Smooth muscle cell of the brain vasculature (primary cell): ENCODE measurements at places on chromosomes 2 and 18.

- DNase-seq = no peak
Observed at GRCh38 chr2:224165901-224166319, 126.8 kb upstream of the SERPINE2 start.

GRCh38 chr2:151367571-151367970 is 10.2 kb downstream of the TNFAIP6 start:
- no peak for DNase-seq

DNA sequence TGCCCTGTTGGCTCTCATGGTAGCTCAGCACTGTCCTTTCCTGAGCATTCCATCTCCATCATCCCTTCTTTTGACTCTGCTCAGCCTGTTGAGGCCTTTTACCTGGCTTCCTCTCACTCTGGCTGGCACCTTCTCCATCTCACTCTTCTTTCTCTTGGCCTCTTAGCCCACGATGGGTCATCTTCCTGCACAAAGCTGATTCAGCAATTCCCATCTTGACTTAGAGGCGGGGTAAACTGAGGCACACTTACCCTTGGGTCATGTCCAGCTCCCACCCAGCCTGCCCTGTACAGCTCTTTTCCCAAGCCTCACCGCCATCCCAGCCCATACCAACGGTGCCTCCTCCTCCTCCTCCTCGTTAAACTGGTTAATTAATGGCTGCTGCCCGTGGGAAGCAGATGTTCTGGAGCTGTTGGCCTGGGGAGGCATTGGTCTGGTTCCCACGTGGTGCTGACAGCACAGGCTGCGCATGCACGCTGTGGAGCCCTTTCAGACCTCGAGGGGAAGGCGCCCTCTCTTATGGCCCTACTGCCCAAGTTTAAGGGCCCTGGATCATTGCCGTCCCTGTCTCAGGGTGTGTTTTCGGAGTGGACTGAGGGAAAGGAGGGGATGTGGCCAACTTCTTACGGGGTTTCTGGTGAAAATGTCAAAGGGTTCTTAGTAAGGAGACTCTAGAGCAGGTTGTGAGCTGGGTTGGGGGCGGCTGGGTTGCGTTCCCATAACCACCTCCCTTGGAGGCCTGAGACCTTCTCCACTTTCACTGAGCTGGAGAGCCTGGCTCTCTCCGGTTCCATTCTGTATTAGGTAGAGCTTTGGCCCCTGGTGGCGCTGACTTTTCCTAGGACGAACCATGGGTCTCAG is 10.9 kb downstream of the WNT10A start:
- no peak for DNase-seq

DNA sequence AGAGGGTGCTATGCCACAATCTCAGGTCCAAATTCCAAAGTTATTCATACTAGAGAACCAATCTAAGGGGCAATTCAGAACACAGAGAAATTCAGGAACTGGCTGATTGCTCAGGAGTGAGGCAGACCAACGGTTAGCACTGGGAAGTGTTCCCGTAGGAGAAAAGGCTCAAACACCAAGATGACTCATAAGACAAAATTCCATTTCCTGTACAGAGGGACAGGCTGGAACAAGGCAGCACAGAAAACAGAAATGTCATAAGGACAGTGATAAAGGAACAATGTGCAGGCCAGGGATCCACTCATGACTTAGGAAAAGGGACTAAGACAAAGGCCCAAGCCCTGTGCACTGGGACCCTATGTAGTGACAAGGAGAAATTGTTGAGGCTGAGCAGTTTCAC is 54.2 kb downstream of the PDE1A start:
- DNase-seq = peak; percentile 28

GRCh38 chr18:9094307-9095226 is 7.9 kb upstream of the NDUFV2 start:
- DNase-seq = peak; percentile 60

DNA sequence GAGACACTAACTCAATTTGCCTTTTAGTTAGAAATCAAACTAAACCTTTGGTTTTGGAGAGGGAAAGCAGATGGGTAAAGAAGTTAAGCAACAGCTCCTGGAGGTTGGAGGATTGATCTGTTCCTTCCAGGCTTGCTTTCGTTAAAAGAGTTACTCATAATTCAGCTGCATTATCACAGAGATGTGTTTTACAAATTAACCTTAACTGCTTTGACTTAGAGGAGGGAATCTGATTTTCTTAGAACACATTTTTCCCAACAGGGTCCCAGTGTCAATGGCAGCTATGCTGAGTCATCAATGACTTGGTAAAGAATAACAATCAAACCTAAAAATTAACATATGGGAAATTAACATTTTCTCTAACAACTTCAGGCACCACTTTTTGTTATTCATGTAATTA is 113.4 kb downstream of the COPS8 start:
- no peak for DNase-seq

GRCh38 chr2:152431370-152432098 is 96.6 kb downstream of the FMNL2 start:
- DNase-seq = no peak

DNA sequence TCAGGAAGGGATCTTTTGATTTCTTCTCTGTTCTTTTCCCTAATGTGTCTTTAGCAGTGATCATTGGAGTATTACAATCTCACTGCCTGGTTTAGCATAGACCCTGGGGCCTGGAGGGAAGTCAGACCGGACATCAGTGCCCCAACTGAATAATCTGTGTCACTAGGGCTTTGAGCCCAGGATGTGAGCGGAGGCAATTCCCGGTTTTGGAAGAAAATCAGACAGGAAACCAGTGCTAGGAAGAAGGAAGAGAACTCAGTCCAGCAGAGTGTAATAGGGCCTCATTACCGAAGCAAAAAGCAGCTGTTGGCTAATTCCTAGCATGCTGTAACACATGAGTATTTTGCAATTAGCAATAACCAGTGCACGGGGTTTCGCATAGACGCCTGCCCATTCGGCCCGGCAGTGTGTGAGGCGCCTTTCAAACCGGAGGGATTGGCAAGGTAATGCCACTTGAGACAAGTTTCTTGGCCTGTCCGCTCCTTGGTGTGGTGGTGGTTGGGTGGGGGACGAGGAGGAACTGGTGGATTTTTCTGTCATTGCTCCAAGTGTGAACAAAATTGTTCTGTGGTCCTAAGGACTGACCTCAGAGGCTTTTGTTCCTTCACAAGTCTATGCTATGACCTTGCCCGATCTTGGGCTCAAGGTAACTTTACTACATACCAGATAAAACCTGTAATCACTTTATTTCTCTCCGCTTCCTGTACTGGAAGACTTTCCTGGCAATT is 2.8 kb downstream of the FOSL2 start:
- no peak for DNase-seq

DNA sequence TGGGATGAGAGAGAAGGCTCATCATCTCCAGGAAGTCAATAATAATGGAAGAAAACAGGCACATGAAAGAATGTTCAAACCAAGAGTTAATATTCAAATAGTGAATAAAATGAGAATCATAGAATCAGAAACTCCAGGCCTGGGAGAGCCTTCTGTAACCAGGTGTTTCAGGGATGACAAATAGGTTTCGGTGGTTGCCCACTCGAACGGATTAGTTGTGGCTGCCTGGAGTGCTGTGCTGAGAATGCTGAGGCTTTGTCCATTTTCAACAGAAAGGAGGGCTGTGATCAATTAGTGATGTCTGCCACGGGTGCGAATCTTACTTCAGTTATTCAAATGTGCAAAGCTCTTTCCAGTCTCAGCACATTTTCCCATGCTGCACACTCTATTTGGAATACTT is 227.3 kb downstream of the INSIG2 start:
- DNase-seq = no peak

- no peak for DNase-seq
Observed at GRCh38 chr2:156864325-156864724, 393.2 kb upstream of the GALNT5 start.

DNA sequence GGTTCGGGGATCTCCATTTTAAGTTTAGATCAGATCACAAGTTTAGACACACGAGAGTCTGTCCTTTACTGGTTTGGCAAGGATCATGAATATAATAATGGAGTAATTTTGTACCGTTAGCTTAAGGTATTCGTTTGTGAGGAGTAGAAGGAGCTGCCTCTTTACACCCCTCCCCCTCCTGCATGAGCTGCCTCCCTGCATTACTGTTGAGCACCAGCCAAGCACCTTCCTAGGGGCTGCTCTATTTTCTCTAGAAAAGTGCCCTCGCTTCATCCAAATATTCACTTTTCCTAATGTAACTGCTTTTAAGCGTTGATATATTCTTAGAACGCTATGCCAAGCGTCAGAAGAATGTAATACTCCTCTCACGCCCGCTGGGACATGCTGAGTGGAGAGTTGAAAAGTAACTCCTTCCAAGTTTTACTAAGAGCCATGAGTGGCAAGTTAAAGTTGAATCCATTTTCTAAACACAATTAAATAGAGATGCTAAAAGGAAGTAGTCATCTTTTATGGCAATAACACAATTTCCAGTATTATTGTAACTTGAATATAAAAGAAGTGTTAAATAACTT is 25.4 kb upstream of the SCN7A start:
- DNase-seq = no peak

DNA sequence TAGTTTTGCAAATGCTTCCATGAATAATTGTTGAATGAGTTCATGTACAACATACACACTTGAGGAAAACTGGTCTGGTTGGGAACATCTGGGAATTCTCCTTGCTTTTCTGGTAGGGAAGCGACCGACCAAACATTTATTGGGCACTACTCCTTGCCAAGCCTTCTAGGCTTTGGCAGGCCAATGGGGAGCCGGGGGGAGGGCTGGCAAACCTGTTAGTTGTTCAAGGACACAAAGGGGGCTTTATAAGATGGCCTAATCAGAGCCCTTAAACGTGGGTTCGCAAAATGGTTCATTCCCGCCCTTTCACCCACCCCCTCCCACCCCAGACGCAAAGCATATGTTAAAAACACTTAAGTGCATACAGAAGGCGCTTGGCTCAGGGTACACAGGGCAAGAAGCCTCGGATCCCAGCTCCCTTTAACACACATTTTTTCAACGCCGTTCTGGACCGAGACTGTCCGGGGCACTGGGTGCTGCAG is 844 bp upstream of the VSNL1 start:
- no peak for DNase-seq

- no peak for DNase-seq
Observed at GRCh38 chr2:240605867-240606743, 19.2 kb upstream of the GPR35 start.
